ENCODE measurements at places on chromosomes 3 and 15. TPM values are rescaled to one million over a fixed set of nuclear protein-coding genes. Genes with fewer than 3 reads are reported as not detected.

SLC28A1 gene
- not detected for total RNA-seq

GRCh38 chr15:67807141-67807540 lies 18.2 kb upstream of the SKOR1 start:
- H3K27ac ChIP-seq = no peak overlapping the region
- DNase-seq = no peak
- H3K27me3 ChIP-seq = 0 out of 2 replicates have a peak, but pooled peaks cover under 1% of the 10 kb centered on the region
- H3K36me3 ChIP-seq = no peaks in the 10 kb centered on the region
- no peaks in the 10 kb centered on the region for H3K4me1 ChIP-seq

DNA sequence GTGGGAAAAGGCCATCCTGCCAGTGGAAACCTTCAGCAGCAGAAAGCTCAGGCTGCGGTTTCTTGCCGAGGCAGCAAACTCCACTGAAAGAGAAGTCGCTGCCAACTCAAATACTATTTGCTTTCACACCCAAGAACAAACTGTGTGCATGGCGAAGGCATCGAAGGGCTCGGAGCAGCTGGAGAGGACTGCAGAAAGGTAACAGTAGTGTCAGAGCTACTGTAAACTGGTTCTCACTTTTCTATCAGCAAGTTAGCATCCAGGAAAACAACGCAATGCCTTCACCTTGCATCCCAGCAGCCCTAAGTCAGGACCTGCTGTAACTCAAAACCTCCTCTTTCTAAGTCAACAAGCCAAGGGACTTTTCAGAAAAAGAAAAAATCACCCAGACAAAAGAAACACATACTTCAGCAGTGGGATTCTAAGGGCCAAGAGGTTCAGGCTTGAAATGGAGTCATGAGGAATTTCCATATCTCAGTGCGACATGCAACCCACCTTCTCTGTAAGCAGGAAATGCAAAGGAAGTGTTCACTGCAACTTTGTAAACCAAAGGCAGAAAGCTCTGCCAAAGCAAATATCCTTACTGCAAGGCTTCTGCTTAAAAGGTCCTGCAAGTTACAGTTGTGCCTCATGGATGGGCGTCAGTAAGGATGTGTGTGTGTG lies 193.5 kb downstream of the FOXP1 start:
- no peak for DNase-seq
- no peaks in the 10 kb centered on the region for H3K36me3 ChIP-seq
- H3K27me3 ChIP-seq = no peaks in the 10 kb centered on the region
- H3K4me1 ChIP-seq = peaks cover 19% of the 10 kb centered on the region
- 0 out of 2 replicates have a peak overlapping the region, but pooled peaks have one; percentile 15 for H3K4me3 ChIP-seq

- peak; percentile 87 for DNase-seq
- peak overlapping the region; percentile 87 for H3K27ac ChIP-seq
- no peaks in the 10 kb centered on the region for H3K36me3 ChIP-seq
Measured at GRCh38 chr3:11509173-11510000, 134.3 kb downstream of the VGLL4 start.

CXCR6 gene
- total RNA-seq = not detected

DNA sequence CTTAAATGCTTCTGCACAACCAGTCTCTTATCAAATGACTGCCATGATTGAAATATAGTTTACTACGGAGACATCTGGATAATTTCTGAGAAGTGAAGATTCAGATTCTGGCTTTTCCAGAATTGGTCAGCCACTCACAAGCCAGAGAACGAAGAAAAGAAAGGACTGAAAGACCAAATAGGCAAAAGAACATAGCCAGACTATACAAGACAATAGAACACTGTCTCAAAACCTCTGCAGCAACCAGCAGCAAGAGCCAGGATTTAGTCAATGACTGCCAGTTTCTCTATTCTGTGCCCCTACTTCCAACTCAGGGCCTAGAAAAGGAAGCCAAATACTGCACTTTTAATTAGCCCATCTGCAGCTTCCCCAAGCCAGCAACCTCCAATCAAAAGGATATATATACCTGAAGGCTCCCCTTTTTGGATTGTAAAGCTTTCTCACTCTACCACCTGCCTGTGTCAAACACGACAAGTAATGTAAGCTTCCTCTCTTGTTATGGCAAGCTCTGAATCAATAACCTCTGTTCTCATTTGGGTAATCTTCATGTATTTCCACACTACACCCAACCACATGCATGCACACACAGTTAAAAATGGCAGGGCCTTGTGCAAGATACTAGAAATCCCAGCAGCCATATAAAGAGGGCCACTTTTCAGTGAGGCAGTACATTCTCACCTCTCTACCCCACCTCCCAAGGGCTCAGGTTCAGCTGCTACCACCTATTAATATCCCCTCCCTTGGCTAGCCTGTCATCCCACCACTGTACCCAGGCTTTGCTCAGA lies 97.1 kb downstream of the ERC2 start:
- H3K4me1 ChIP-seq = no peaks in the 10 kb centered on the region
- no peak overlapping the region for H3K27ac ChIP-seq
- no peak for DNase-seq
- H3K36me3 ChIP-seq = no peaks in the 10 kb centered on the region
- no peak overlapping the region for H3K4me3 ChIP-seq
- H3K27me3 ChIP-seq = no peaks in the 10 kb centered on the region

DNA sequence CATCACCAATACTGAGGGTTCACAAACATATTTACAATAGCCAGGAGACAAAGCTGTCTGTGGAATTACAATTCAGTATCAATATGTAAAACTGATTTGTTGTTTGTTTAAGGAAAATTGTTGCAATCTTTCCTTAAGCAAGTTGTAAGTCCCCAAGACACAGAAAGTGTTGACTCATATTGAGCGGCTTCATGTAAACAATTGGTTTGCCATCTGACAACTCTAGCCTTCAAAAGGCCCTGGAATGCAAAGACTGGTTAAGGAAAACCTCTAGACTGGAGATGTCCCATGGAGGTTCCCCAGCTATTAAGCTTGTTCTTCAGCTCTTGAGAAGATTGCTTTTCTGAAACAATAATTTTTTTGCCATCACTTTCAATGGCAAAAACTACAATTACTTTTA lies 283.7 kb upstream of the PROK2 start:
- H3K4me1 ChIP-seq = peaks cover 22% of the 10 kb centered on the region
- H3K27me3 ChIP-seq = no peaks in the 10 kb centered on the region
- no peak overlapping the region for H3K27ac ChIP-seq
- H3K4me3 ChIP-seq = no peak overlapping the region
- no peaks in the 10 kb centered on the region for H3K36me3 ChIP-seq

THRB gene
- total RNA-seq = 1.5 TPM

PYGO1 gene
- 9.9 TPM for total RNA-seq

CYP1A2 gene
- total RNA-seq = not detected

GRCh38 chr3:146256851-146257486 lies 6.1 kb upstream of the PLSCR4 start:
- H3K4me1 ChIP-seq = no peaks in the 10 kb centered on the region
- H3K27ac ChIP-seq = no peak overlapping the region
- no peak for DNase-seq
- no peaks in the 10 kb centered on the region for H3K27me3 ChIP-seq
- H3K36me3 ChIP-seq = no peaks in the 10 kb centered on the region
- H3K4me3 ChIP-seq = no peak overlapping the region

DNA sequence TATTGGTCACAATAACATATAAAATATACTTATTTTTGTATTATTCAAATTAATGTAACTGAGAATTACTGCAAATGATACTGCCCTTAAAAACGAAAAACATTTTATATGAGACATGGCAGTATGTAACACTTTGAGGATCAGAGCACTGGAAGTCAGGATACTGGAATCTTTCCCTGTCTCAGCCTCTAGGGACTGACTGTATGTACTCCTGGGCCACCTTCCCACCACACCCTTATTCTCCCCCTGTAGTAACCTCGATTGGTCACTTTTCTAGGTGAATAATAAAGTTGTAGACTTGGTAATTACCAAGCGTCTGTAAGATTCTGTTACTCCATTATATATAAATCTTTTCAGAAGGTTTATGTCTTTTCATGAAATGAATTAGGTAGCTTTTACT lies 43.0 kb downstream of the LRRC49 start:
- H3K4me3 ChIP-seq = no peak overlapping the region
- no peaks in the 10 kb centered on the region for H3K36me3 ChIP-seq
- DNase-seq = no peak
- no peaks in the 10 kb centered on the region for H3K27me3 ChIP-seq
- no peak overlapping the region for H3K27ac ChIP-seq

DNA sequence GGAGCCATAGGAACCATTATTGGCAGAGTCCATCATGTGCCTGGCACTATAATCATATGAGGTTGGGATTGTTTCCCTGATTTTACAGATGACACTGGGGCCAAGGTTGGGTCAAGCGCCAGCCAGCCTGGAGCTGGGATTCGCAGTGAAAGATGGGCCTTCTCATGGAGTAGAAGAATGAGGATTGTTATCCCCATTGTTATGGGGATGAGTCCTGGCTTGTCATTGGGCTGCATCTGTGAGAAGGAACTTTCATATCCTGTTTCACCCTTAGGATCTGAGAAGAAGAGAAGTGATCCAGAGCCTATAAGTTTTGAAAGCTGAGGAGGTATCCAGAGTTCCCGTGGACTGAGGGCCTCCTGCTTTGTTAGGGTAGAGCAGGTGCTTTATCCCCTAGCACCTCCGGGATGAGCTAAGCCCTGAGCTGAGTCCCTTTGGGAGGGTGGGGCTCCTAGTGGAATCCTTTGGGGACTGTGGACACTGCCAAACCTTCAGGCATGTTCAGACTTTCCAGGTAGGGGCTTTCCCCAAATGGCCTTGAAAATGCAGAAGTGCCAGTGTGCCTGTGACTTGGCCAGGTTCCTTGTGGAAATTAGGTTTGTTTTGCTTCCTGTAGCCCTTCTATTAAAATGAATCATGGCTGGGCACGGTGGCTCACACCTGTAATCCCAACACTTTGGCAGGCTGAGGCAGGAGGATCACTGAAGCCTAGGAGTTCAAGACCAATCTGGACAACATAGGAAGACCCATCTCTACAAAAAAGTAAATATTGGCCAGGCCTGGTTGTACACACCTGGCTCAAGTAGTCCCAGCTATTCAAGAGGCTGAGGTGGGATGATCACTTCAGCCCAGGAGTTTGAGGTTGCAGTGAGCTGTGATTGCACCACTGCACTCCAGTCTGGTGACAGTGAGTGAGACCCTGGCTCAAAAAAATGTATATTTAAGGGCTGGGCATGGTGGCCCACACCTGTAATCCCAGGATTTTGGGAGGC lies 30.2 kb upstream of the BSN start:
- H3K4me3 ChIP-seq = no peak overlapping the region
- H3K4me1 ChIP-seq = no peaks in the 10 kb centered on the region
- no peaks in the 10 kb centered on the region for H3K27me3 ChIP-seq
- no peak overlapping the region for H3K27ac ChIP-seq

ZNF621 gene
- total RNA-seq = 12.7 TPM

- DNase-seq = no peak
- H3K27me3 ChIP-seq = 0 out of 2 replicates have a peak, but pooled peaks cover 3% of the 10 kb centered on the region
Measured at GRCh38 chr15:38367476-38367875, 86.5 kb upstream of the FAM98B start.

GRCh38 chr3:4043867-4044575 lies 244.8 kb downstream of the LRRN1 start:
- H3K27ac ChIP-seq = no peak overlapping the region
- DNase-seq = no peak
- H3K4me3 ChIP-seq = no peak overlapping the region
- no peaks in the 10 kb centered on the region for H3K4me1 ChIP-seq
- no peaks in the 10 kb centered on the region for H3K27me3 ChIP-seq

FOXP1 gene
- 22.1 TPM for total RNA-seq

MASP1 gene
- total RNA-seq = 2.3 TPM

GRCh38 chr15:74159773-74160172 lies 13.7 kb upstream of the ISLR start:
- no peaks in the 10 kb centered on the region for H3K4me1 ChIP-seq
- no peak overlapping the region for H3K27ac ChIP-seq
- H3K36me3 ChIP-seq = no peaks in the 10 kb centered on the region
- no peak for DNase-seq
- no peak overlapping the region for H3K4me3 ChIP-seq

DNA sequence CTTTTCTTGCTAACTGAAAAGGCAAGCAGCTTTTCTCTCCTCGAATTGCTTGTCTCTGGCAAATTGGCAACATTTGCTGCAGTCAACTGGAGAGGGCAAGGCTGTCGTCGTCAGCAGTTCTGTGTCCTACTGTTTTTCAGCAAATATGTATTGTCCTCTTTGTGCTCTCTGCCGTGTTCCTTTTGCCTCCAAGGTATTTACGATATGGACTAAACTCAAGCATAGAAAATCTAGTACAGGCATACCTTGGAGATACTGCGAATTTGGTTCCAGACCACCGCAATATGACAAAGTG lies 558 bp upstream of the SLC30A4 start:
- H3K4me3 ChIP-seq = peak overlapping the region; percentile 79
- DNase-seq = no peak
- no peaks in the 10 kb centered on the region for H3K36me3 ChIP-seq
- no peaks in the 10 kb centered on the region for H3K27me3 ChIP-seq
- H3K27ac ChIP-seq = no peak overlapping the region

TICRR gene
- 8.6 TPM for total RNA-seq

SIAH2 gene
- 24.6 TPM for total RNA-seq

- H3K4me1 ChIP-seq = no peaks in the 10 kb centered on the region
- DNase-seq = no peak
- H3K4me3 ChIP-seq = no peak overlapping the region
- H3K27me3 ChIP-seq = no peaks in the 10 kb centered on the region
- H3K36me3 ChIP-seq = no peaks in the 10 kb centered on the region
Measured at GRCh38 chr3:191455257-191455952, 5.6 kb upstream of the PYDC2 start.

ZPLD1 gene
- not detected for total RNA-seq

GRCh38 chr3:177802151-177802900 lies 605.0 kb upstream of the TBL1XR1 start:
- DNase-seq = no peak
- no peaks in the 10 kb centered on the region for H3K36me3 ChIP-seq
- H3K27ac ChIP-seq = peak overlapping the region; percentile 36
- no peak overlapping the region for H3K4me3 ChIP-seq
- no peaks in the 10 kb centered on the region for H3K27me3 ChIP-seq

- no peaks in the 10 kb centered on the region for H3K27me3 ChIP-seq
- no peak overlapping the region for H3K27ac ChIP-seq
- no peaks in the 10 kb centered on the region for H3K36me3 ChIP-seq
- H3K4me3 ChIP-seq = no peak overlapping the region
- DNase-seq = no peak
- peaks cover 13% of the 10 kb centered on the region for H3K4me1 ChIP-seq
Measured at GRCh38 chr3:171258316-171258715, 201.9 kb downstream of the TNIK start.

GRCh38 chr3:157794771-157795170 lies 291.6 kb upstream of the VEPH1 start:
- peak overlapping the region; percentile 32 for H3K27ac ChIP-seq
- no peaks in the 10 kb centered on the region for H3K36me3 ChIP-seq
- H3K4me3 ChIP-seq = no peak overlapping the region
- peak; percentile 79 for DNase-seq
- H3K27me3 ChIP-seq = no peaks in the 10 kb centered on the region

DNA sequence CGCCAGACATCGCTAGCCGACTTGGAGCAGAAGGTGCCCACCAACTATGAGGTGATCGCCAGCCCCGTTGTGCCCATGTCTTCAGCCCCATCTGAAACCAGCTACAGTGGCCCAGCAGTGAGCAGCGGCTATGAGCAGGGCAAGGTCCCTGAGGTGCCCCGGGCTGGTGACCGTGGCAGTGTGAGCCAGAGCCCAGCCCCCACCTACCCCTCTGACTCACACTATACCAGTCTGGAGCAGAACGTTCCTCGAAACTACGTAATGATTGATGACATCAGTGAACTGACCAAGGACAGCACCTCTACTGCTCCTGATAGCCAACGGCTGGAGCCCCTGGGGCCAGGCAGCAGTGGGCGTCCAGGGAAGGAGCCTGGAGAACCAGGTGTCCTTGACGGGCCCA lies 12.9 kb upstream of the APEH start:
- H3K4me1 ChIP-seq = no peaks in the 10 kb centered on the region
- DNase-seq = no peak
- no peaks in the 10 kb centered on the region for H3K27me3 ChIP-seq
- H3K27ac ChIP-seq = no peak overlapping the region
- no peaks in the 10 kb centered on the region for H3K36me3 ChIP-seq

Data from SJSA1 (cell line).